ENCODE measurements at places on chromosomes 2 and 18. TPM values are rescaled to one million over a fixed set of nuclear protein-coding genes. Genes with fewer than 3 reads are reported as not detected.

- no peak for DNase-seq
Observed at GRCh38 chr2:26615336-26615859, 25.8 kb downstream of the CIB4 start.

- no peak for DNase-seq
Observed at GRCh38 chr2:138205281-138205680, 241.0 kb downstream of the HNMT start.

- DNase-seq, result no peak
Observed at GRCh38 chr2:233402346-233402745, 48.1 kb downstream of the DGKD start.

Gene FEV
- not detected for total RNA-seq

Gene CETN1
- not detected for total RNA-seq

Gene GPATCH11
- 10.3 TPM for total RNA-seq

GRCh38 chr2:119158563-119159347 is at the start of gene C1QL2:
Gene C1QL2, minus strand, starts transcription at chr2:119158751. Its CDS starts 482 bp downstream, at chr2:119158269.
- DNase-seq, result no peak

DNA sequence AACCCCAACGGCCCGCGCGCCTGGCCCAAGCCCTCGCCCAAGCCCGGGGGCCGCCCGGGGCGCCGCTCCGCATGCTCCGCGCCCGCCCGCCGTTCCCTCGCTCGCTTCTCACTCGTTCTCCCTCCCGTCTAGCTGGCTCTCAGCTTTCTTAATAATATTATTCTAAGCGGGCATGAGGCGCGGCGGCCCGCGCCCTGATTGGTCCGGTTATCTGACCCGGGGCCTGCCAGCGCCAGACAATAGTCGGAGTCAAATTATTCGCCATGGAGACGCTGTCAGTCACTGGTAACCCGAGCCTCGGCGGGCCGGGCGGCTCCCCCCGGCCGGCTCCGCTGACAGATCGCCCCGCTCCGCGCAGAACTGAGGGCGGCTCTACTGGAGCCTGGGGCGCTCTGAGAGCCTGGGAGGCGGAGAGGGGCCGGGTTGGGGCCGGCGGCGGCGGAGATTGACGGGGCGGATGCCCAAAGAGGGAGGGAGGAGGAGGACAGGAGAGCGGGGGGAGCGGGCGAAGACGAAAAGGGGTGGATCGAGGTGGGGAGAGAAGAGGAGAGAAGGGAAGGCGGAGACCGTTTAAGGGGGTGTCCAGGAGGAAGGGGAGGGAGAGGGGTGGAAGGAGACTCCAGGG is at the start of gene SIX2:
Gene SIX2 (minus strand): TSS at position 150 of the 625 bp plus-strand sequence. CDS start 342 bp downstream, outside the sequence.
- peak; percentile 50 for DNase-seq

- DNase-seq, result no peak
Observed at GRCh38 chr2:73297151-73297559, 3.8 kb upstream of the EGR4 start.

GRCh38 chr18:24300703-24301102 is 96.9 kb downstream of the OSBPL1A start:
- DNase-seq, result no peak

DNA sequence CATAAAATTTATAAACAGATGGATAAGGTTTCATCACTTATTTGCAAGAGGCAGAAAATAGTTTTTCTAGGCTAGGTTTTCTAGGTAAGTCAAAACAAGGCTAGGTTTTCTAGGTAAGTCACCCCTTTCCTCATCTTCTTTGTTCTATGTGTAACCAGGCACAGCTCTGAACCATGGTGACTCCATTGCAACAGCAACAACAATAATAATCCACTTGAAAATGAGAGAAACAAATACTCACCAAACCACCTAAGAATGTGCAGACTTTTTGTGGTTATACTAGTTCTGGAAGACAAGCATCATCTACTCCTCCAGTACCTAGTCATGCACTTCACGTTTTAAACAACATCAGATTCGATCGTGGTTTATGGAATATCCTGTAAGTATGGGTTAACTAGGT is 237.4 kb upstream of the ACVR2A start:
- DNase-seq, result no peak

DNA sequence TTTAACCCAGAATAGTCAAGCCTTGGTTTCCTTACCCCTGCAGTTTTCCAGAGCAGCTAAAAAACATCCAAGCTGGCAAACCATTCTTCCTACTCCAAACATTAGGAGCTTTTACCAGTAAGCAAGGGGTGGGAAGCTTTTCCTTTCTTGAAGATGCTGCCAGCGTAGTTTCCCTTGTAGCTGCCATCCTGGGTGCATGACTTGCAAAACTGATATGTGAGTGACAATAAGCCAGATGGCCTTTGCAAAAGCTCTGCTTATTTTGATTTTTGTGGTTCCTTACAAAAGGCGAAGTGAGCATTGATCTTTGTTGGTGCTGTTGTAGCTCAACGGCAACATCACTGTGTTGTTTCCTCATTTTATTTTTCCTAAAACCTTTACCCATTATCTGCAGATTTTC is 138.8 kb downstream of the WDSUB1 start:
- no peak for DNase-seq

DNA sequence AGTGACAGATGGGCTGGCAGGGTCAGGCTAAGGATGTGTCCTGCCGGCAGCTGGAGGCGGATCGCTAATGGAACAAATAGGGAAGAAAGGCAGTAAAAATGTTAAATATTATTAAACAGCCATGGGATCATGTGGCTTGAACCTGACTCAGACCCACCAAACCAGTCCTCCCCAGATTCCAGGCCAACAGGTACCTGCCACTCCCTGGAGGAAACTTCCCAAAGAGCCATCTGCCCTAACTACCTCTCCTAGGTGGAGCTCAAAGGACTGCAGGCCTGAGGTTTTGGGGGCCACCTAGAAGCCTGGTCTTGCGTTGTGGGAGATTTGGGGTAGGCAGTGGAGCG is 34.3 kb downstream of the CIB4 start:
- no peak for DNase-seq

DNA sequence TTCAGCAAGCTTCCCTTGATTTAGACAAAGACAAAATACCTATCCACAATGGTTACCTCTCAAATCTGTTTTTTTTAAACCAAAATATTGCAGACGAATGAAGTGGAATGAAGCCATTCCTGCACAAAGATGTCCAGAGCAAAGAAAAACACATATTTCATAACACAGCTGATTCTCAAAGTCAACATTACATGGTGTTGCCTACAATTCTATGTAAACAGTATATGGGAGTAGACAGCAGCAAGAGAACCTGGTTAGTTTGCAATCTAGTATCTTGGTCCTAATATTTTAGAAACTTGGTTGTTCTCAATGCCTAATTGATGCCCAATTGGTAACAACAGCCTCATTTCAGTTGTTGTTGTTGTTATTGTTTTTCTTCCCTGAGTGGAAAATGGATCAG is 1240.9 kb upstream of the CHAC2 start:
- no peak for DNase-seq

DNA sequence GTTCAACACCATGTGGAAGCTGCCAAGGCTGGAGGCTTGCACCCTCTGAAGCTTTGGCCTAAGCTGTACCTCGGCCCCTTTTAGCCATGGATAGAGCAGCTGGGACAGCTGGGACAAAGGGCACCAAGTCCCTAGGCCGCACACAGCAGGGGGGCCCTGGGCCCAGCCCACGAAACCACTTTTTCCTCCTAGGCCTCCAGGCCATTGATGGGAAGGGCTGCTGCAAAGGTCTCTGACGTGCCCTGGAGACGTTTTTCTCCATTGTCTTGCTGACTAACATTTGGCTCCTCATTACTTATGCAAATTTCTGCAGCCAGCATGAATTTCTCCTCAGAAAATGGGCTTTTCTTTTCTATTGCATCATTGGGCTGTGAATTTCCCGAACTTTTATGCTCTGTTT is 13.7 kb downstream of the RAPGEF4 start:
- DNase-seq, result no peak

Gene ABCG8
- total RNA-seq, result not detected

DNA sequence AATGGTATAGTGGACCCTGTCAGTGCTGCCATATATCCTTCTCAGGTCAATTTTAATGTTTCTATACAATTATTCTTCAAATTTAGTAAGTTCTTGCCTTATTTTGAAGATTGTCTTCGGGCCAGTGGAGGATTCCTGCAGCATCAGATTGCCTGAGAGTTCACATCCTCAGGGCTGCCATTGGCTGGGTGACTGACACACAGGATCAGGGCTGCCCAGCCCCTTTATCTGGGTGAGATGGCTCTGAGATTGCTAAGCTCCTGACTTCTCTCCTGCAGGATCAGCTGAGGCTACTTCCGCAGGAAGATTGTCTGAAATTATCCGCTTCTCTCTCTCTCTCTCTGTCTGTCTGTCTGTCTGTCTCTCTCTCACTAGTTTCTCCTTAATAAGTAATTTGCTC is 567.4 kb downstream of the TSN start:
- DNase-seq, result no peak

DNA sequence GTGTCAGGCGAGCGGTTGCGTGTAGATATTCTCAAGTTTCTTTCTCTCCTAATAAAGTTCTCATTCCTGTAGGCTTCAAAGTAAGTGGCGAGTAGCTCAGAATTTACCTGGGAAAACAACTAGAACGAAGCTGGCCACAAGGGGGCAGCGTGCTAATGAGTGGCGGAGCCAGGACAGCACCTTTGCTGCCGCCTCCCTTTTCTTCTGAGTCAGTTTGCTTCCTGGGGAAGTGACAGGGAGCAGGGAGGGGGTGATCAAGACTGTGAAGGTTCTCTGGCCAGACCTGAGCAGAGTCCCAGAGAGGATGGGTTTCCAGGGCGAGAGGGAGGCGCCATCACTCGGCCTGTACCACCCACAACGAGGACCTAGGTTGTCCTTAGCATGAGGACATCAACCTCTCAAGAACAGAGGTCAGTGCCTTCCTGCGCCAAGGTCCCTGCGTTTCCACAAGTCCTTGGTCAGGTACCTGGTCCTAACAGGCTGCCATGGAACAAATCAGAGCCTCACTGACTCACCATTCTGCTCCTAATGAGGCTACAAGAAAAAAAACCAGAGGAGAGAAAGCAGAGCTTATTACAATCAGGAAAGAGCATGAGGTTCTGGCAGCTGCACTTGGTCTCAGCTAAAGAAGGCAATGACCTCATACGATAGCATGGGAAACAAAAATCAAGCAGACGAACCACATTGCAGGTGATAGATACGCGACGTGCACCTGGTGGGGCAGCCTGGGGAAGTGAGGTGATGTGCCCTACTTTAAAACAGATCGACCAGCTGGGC is 98.7 kb downstream of the PLB1 start:
- DNase-seq, result peak; percentile 84

Gene C2orf80
- total RNA-seq, result not detected

DNA sequence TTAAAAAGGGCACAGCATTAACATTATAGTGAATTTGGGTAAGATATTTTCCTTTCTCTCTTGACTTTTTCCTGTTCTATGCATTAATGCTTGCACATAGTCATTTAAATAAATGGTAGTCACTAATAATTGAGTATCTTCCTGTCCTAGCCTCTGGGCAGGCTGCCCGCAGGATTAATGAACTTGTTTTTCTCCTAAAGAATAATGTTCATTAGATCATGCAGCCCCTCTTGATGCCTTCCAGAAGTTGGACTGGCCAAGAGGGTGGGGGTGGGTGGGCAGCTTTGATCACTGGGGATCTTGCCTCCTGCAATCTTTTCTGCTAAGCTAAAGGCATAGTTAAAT is 514.5 kb upstream of the CDH2 start:
- DNase-seq, result no peak

- DNase-seq, result no peak
Observed at GRCh38 chr2:240886678-240887609, 9.0 kb downstream of the MAB21L4 start.

GRCh38 chr18:46266473-46266872 is 162.3 kb downstream of the HAUS1 start:
- DNase-seq, result no peak

DNA sequence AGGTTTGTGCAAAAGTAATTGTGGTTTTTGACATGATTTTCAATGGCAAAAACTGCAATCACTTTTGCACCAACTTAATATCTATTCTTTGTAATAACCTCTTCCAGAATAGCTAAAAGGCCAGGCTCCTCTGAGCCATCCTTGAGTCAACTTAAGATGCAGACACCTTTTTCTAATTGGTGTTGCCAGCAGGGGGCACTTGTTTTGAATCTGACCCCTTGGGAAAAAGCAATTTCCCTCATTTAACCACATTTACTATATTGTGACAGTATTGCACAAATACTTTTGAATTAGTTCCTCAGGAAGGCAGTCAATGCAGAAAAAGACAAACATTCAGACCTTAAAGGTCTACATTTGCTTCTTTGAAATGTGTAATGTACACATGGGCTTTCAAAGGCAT is 78.6 kb upstream of the GALNT5 start:
- DNase-seq, result no peak

Gene LINC00305
- not detected for total RNA-seq

- DNase-seq, result no peak
Observed at GRCh38 chr2:46202453-46202852, 94.8 kb upstream of the EPAS1 start.

- DNase-seq, result no peak
Observed at GRCh38 chr2:47295981-47296635, 106.8 kb upstream of the MSH2 start.

DNA sequence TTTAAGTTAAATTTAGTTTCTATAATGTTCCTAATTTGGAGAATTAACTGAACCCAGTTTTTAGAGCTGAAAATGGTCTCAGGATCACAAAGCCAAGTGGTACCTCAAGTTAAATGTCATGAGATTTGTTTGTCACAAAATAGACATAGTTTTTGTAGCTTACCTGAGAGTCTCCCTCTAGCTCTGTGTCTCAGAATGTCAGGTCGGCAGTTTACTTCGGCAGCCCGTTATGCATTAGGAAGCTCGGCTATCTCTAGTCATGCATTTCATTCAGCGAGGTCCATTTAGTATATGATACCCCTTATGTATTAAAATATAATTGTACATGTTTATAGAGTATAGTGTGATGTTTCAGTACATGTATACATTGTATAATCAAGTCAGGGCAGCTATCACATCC is 155.6 kb downstream of the EML6 start:
- no peak for DNase-seq

GRCh38 chr2:29014331-29014730 is 33.2 kb downstream of the TOGARAM2 start:
- DNase-seq, result peak; percentile 73

GRCh38 chr2:24616616-24617015 is 125.6 kb downstream of the NCOA1 start:
- no peak for DNase-seq

DNA sequence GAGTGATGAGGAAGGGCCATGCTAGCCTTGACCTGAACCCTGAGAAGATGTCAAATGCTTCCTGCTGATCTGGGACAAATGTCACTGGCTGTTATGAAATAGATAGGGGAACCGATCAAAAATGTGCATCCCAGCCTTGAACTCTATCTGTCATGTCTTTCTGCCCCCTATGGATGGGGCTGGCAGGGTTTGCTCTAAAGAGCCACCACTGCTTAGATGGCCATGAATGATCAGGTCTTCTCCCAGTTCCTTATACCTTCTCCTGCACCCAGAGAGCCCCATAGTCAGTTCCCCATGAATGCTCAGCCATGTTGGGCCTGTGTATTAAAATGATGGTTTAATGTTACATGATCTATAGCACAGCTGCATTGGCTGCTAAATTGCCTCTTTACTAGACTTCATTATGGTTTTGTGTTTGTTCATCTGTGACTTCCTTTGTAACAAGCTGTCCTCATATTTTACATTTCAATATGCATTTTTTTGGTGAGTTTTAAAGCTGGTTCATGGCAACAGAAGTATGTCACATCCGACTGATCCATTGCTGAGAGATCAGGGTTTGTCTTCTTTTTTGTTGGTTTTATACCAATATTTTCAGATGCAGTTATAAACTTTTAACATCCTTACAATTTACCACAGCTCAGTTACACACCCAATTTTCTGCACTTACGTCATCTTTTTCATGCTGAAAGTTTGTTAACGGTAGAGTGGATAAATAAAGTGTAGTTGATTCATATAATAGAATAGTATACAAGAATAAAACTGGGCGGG is 56.3 kb upstream of the SMAD2 start:
- DNase-seq, result no peak

Gene LIPG
- not detected for total RNA-seq

GRCh38 chr18:6333981-6334380 is 80.7 kb downstream of the L3MBTL4 start:
- no peak for DNase-seq
